ENCODE measurements at places on chromosomes 1 and 21. TPM values are rescaled to one million over a fixed set of nuclear protein-coding genes. Genes with fewer than 3 reads are reported as not detected.

DNA sequence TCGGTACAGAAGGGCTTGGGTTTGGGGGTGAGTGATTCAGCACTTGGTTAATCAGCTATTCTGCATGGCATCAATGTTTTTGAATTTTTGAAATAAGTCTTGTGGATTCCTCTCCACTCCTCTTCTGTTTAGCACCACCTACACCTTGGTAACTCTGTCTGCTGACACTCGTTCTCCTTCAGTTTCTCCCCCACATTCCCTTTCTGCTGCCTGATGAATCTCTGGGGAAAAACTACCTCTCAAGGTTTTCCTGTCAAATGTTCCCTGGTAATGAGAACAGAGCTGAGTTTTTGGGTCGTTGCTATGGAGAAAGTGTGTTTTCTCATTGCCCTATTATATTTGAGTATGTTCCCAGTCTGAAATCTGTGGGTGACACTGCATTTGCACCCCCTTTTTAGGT lies 108.2 kb downstream of the GABPA start:
- DNase-seq, result no peak

GRCh38 chr1:194865383-194865782 lies 1679.0 kb upstream of the B3GALT2 start:
- DNase-seq, result no peak

DNA sequence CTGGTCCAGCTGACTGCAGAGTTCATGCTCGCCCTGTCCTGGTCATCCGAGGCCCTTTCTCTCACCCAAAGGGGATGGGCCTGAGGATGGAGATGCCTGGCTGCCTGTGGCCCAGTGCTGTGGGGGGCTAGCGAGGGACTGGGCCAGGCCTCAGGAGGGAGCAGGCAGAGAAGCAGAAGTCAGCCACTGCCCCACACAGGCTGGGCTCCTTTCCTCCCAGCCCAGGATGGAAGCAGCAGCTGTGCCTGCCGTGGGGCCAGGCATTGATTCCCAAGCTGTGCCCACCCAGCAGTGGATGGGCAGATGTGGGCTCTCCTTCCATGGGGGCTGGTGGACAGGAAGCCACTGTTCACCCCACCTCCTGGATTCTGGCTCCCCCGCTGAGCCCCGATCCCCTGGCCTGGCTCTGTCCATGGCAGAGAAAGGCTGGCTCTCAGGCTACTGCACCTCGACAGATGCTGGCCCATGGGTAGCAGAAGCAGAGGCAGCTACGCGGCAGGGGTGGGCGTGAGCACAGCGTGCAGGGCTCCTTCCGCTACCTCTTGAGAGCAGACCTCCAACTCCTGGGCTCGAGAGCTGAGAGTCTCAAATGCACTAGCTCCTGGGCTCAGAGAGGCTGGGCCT lies 24.6 kb downstream of the RUNX3 start:
- no peak for DNase-seq

DNA sequence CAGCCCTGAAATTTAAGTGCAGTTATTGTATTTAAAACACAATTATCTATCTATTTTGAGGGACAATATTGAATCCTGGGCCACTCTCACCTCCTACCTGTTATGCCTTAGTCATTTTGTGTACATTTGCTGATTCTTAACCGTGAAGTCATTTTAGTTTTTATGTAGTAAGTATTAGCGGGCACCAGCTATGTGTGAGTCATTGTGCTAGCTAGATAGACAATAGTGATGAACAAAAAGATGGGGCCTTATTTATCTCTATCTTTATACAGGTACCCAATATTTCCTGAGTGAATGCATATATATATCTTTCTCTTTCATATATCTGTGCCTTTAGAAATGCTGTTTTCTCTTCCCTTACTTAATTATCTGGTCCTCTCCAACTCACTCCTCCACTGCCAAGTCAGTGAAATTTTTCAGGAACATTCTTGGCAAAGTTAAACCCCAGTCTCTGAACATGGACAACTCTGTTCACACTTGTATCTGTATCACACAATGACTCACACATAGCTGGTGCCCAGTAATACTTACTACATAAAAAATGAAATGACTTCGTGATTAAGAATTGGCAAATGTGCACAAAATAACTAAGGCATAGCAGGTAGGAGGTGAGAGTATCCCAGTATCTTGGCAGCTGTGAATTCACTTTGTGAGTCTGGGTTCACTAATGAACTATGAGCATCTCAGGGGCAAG lies 166.0 kb upstream of the C8B start:
- DNase-seq, result no peak

GRCh38 chr1:186770421-186770820 lies 58.3 kb upstream of the PLA2G4A start:
- DNase-seq, result no peak

The CRNN gene
- polyA plus RNA-seq, result not detected

DNA sequence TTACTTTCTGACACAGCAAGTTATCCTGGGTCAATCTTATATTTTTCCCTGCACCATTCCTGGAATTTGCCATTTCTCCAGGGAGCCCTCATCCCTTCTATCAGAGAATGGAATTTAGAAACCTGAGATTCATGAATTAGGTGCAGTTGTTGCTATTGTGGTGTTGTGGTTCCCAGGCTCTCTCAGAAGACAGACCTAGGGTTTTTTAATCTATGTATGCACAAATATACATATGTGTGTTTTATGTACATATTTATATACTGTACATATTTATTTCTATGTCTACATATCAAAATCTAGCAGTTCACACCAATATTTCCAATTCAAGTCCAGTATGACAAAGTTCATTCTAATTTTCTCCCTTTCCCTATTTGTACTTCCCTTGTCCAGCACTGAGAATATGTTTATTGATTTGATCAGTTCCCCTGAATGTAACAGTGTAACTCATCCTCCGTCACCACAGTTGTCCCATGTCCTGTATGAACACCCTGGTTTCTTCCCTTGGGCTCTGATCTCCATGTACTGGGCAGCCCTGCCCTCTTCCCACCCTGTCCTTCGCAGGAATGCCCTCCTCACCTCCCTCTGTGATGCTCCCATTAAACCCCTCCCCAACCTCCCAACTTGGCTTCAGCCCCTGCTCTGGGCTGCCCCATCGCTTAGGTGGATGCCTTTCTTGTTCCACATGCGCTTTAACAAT lies 145.5 kb downstream of the VPS13D start:
- no peak for DNase-seq

- DNase-seq, result no peak
Measured at GRCh38 chr1:76300556-76300955, 226.0 kb downstream of the ST6GALNAC3 start.

The PPFIA4 gene
- 3.1 TPM for polyA plus RNA-seq

The RYR2 gene
- 9.7 TPM for polyA plus RNA-seq

Data from right lung (tissue), 10 donors.